HFFc6 (cell line): ENCODE measurements at places on chromosomes 7 and 10.

GRCh38 chr7:146956321-146956720 lies 839.7 kb downstream of the CNTNAP2 start:
- no peak for DNase-seq

DNA sequence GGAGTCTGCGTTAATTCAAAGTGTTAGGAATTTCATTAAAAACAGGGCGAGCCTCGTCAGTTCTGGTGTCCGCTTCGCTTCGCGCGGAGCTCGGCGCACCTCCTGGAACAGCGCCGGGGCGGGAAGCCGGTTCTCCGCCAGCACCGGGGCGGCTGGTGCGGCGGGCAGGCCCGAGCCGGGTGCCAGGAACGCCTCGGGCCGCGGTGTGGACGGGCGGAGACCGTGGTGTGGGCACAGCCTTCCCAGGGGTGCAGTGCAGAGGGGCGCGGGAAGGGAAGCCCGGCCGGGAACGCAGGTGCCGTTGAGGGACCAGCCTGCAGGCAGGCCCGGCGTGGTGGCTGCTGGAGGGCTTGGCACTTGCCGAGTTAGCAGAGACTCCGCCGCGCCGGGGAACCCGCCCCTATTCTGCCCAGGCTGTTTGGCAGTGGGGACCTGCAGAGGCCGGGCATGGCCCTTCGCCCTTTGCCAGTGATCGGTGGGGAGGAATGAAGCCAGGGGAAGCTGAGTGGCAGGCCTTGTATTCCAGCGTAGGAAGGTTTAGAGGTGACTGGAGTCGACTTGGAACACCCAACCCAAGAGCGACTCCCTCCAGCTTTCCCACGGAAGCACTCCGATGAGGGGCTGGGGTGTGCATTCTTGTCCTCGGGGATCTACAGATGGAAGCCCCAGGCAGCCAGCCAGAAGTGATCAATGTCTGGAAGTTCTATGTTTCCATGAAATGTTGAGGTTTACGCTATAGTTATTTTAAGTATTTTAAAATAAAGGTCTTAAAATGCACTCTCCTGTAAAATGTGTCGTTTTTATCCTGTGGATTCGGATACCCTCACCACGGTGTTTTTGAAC lies 945 bp upstream of the RHEB start:
- DNase-seq, result no peak

- no peak for DNase-seq
Observed at GRCh38 chr10:15259136-15259535, 90.6 kb upstream of the NMT2 start.

DNA sequence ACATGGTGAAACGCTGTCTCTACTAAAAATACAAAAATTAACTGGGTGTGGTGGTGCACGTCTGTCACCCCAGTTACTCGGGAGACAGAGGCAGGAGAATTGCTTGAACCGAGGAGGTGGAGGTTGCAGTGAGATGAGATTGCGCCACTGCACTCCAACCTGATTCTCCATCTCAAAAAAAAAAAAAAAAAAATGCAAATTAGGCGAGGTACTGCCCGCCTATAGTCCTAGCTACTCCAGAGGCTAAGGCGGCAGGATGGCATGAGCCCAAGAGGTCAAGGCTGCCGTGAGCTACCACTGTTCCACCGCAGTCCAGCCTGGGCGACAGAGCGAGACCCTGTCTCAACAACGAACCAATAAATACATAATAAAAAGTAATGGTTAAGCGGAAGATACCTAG lies 1.1 kb upstream of the EIF4H start:
- DNase-seq, result no peak

GRCh38 chr10:78700413-78700812 lies 368.4 kb upstream of the ZMIZ1 start:
- no peak for DNase-seq

- DNase-seq, result peak; percentile 11
Observed at GRCh38 chr7:13017333-13017857, 330.0 kb downstream of the ARL4A start.

GRCh38 chr10:36468620-36469019 lies 656.8 kb upstream of the ANKRD30A start:
- no peak for DNase-seq

DNA sequence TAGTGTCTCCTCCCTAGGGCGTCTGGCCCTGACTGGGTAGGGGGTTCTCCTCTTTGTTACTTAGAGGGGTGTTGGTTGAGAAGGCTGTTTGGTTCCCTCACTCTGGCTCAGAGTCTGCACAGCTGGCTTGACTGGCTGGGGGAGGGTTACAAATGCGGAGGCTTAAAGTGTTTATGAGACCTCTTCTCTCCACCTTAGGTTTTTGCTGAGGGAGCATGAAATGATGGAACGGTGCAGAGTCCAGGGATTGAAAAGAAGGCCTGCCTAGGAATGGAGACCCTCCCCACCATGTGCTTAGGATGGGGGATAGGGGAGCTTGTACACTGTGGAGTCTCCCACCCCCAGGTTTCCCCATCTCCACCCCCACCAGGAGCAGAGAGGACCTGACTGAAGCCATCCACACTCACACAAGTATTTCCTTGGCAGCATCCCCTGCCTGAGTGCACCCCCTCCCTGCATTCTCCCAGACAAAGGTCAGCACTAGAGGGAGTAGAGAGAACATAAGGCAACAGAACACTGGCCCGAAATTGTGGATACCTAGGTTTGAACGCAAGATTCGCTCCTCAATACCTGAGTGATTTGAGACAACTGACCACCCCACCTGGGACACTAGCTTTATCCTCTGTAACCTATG lies 1.7 kb upstream of the LDB1 start:
- DNase-seq, result peak; percentile 30

DNA sequence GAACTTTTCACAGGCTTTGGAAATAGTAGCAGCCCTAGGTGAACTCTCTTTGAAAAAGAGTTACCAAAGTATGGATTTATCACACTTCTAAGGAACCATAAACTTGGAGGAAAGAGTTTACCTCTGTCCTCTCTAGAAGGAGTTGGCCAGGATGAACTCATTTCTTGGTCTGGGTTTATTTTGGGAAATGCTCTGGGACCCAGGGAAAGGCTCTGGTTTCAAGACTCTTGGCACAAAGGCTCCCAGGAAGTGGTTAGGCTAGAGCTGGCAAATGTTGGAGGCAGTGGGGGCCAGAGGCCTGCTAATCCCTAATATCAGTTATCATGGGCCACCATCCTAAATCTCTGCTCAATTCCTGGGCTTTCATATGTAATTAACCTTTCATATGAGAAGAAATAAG lies 36.3 kb upstream of the CDK6 start:
- DNase-seq, result no peak

DNA sequence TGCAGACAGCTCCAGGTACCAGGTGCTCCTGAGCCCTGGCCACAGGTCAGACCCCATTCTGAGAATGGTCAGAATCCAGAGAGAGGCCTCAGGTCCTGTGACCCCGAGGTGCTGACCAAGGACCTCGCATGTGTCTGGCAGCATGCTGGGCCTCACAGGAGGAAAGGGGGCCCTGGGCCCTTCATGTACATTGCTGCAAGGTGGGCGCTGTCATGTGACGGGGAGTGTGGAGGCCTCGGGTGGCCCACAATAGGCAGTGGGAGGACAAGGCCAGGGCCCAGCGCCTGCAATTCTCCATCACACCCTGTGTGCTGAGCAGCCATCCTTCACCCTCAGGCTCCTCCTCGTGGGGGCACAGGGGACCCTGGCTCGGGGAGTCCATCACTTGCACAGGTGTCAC lies 15.5 kb upstream of the RET start:
- no peak for DNase-seq

- peak; percentile 55 for DNase-seq
Observed at GRCh38 chr10:69786791-69787190, 14.9 kb upstream of the COL13A1 start.

- DNase-seq, result no peak
Observed at GRCh38 chr10:90969121-90969534, 48.2 kb upstream of the ANKRD1 start.

GRCh38 chr10:30606313-30606712 lies 23.2 kb downstream of the LYZL2 start:
- no peak for DNase-seq

DNA sequence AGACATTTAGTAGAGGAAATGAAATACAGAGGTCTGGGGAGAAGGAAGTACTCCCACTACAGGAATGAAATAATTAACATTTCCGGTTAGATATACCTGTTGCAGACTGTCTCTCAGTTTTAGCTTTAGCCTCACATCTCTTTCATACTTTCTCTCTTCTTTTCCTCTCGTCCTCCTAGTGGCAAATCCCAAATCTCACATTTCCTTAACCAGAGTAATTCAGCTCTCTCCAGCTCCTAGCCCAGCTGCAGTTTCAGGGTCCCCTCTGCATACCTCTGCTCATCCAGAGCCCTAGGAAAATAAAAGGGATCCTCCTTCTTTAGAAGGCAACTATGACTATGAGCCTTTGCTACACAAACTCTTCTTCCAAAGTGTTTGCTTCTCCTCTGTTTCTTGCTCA lies 643.2 kb downstream of the PHTF2 start:
- DNase-seq, result no peak

GRCh38 chr10:20535897-20536881 lies 360.9 kb downstream of the NEBL start:
- no peak for DNase-seq

- DNase-seq, result no peak
Observed at GRCh38 chr10:43384252-43385221, 13.1 kb downstream of the FXYD4 start.

GRCh38 chr10:77417806-77418640 lies 219.6 kb downstream of the KCNMA1 start:
- no peak for DNase-seq
